ENCODE measurements at places on chromosomes 11 and 22.

DNA sequence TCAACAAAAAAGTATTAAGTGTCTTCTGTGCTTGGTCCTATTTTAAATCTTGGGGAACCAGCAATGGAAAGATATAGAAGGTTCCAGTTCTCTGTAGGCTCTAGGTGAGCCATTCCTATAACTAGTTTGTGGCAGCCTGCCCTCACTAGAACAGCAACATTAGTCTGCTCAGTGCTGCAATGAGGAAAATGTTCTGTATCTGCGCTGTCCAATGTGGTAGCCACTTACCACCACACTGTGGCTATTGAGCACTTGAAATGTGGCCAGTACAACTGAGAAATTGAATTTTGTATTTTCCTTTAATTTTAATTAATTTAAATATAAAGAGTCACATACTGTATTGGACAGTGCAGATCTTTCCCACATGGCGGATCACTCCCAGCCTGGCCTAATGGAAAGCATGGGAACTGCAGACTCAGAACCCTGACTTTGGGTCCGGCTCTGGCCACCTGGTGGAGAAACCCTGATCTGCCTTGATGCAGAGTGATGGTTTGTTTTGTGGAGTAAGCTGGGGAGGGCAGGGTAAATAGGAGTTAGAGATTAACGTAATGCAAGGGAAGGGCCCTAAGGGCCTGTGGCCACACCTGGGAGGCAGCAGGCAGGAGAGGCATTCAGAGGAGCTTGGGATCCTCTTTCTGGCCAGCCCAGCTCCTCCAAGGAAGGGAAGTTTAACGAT is 101.0 kb downstream of the ME3 start:
- no peak for DNase-seq

- no peak for DNase-seq
Measured at GRCh38 chr22:20408891-20409290, 14.9 kb downstream of the ZNF74 start.

DNA sequence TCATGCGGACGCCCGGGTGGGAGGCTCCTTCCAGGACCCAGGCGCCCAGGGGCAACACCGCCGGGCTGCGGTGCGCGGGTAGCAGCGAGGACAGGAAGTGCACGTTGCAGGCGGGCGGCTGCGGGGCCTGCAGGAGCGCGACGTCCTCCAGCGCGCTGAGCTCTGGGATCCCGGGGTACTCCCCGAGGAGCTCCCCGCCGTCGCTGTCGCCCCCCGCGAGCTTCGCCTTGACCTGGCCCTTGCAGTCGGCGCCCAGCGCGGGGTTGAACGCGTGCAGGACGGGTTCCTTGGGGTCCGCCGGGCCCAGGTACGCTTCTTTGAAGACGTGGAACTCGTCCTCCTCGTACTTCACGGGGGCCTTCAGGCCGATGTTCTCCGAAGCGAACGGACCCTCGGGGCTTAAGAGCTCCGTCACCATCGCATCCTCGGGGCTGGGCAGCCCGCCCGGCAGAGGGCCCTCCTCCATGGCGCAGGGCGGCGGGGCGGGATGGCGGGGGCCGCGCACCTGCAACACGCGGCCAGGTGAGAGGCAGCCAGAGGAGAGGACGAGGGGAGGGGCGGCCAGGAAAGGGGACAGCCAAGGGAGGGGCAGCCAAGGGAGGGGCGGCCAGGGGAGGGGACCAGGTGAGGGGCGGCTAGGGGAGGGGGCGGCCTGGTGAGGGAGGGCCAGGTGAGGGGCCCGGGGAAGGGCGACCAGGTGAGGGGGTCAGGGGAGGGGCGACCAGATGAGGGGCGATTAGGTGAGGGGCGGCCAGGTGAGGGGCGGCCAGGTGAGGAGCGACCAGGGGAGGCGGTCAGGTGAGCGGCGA is 921 bp downstream of the TESMIN start:
- peak; percentile 34 for DNase-seq

GRCh38 chr11:40149721-40150120 is 1309.7 kb downstream of the LRRC4C start:
- no peak for DNase-seq

- no peak for DNase-seq
Measured at GRCh38 chr11:13003736-13004493, 5.2 kb upstream of the RASSF10 start.

- no peak for DNase-seq
Measured at GRCh38 chr11:19939415-19939929, 220.8 kb downstream of the DBX1 start.

GRCh38 chr22:49979587-49980264 is 19.2 kb downstream of the PIM3 start:
- no peak for DNase-seq

Data from stimulated activated naive CD4-positive, alpha-beta T cell (primary cell).